Small intestine (tissue), 16 donors: ENCODE measurements at places on chromosomes 5 and 9.

- no peak for DNase-seq
Measured at GRCh38 chr9:93093877-93094657, 1.9 kb upstream of the CARD19 start.

DNA sequence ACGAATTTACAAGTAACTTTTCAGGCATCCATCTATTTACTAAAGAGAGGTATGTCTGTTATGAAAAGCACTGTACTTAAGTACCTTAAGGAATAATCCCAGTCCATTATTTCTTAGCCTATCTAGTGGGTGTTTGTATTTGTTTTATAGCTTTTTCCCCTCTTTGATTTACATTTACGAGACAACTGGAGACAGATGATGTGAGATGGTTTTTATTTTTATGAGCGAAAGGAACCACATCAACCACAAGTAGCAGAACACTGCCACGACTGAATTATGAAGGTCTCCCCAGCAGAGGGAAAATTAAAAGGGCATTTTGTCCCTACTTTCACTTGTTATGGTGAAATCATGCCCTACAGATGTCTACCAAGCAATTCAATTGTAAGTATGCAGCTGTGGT is 357.8 kb downstream of the NFIB start:
- DNase-seq, result no peak

- peak; percentile 64 for DNase-seq
Measured at GRCh38 chr5:76402251-76402885, 717 bp upstream of the IQGAP2 start.

- DNase-seq, result peak; percentile 52
Measured at GRCh38 chr5:673831-674629, 19.1 kb downstream of the TPPP start.

GRCh38 chr9:91817106-91817492 is 132.9 kb downstream of the ROR2 start:
- DNase-seq, result no peak

DNA sequence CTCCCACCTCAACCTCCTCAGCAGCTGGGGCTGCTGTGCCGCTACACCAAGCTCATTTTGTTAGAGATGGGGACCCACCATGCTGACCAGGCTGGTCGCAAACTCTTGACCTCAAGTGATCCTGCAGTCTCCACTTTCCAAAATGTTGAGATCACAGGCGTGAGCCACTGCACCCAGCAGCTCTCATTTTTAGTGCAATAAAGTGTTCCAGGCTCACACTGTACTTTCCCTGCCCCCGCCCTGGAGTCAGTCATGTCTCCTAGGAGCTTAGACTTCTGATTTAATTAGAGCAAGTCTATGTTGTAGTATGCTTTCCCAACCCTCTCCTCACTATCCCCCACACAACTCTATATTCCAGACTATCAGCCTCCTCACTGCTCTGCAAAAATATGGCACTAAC is 238.0 kb upstream of the ACTBL2 start:
- no peak for DNase-seq

DNA sequence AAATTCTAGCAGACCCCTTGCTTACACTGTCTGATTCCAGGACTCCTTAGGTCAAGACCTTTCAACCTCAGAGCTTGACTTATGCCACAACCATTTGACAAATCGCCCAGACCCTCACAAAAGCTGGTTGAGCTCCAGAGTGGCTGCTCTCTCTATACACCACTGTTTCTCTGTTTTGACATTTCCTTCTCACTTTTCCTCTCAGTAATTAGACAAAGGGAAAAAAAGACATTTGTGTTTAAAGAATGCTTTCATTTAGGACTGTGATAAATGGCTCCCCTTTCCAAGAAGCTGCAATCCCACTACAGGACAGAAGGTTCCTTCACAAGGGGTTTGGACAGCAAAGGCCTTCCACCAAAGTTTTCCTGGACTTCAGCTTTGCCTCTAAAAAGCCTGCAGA is 601.3 kb downstream of the NR2F1-AS1 start:
- DNase-seq, result no peak

DNA sequence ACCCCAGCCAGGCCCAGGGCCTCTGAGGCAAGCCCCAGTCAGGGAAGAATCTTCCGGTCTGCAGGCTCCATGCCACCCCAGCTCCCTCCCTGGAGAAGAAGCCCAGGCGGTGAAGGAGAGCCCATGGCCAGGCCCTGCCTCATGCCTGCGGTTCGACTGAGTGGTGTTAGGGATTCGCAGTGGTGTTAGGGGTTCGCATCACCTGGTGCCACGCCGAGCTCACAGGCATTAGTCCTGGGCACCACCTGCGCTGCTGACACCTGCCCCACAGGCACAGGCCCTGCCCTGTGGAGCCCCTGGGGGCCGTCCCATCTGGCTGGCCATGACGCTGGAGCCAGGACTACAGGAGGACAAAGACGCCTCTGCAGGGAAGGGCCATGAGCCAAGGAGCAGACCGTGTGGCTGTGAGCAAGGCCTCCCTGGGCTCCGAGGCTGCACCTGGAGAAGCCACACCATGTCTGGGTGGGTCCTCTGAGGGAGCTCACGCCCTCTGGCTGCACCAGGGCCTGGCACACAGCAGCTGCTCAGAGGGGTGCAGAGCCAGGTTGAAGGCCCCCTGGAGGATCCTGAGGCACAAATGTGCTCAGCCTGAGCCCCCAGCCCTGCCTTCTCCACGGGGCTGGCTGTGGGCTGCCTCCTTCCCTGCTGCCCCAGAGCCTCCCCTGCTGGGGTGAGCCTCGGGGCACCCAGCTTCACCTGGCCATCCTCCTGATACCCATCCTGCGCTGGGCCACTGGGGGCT is 27.6 kb upstream of the RNF130 start:
- DNase-seq, result no peak

- DNase-seq, result no peak
Measured at GRCh38 chr9:6590334-6590733, 55.2 kb downstream of the GLDC start.

GRCh38 chr9:130847306-130848217 is 12.5 kb downstream of the ABL1 start:
- peak; percentile 16 for DNase-seq

- DNase-seq, result no peak
Measured at GRCh38 chr5:110638970-110639902, 87.2 kb downstream of the TMEM232 start.

GRCh38 chr5:96968074-96968473 is 32.2 kb downstream of the LNPEP start:
- no peak for DNase-seq

DNA sequence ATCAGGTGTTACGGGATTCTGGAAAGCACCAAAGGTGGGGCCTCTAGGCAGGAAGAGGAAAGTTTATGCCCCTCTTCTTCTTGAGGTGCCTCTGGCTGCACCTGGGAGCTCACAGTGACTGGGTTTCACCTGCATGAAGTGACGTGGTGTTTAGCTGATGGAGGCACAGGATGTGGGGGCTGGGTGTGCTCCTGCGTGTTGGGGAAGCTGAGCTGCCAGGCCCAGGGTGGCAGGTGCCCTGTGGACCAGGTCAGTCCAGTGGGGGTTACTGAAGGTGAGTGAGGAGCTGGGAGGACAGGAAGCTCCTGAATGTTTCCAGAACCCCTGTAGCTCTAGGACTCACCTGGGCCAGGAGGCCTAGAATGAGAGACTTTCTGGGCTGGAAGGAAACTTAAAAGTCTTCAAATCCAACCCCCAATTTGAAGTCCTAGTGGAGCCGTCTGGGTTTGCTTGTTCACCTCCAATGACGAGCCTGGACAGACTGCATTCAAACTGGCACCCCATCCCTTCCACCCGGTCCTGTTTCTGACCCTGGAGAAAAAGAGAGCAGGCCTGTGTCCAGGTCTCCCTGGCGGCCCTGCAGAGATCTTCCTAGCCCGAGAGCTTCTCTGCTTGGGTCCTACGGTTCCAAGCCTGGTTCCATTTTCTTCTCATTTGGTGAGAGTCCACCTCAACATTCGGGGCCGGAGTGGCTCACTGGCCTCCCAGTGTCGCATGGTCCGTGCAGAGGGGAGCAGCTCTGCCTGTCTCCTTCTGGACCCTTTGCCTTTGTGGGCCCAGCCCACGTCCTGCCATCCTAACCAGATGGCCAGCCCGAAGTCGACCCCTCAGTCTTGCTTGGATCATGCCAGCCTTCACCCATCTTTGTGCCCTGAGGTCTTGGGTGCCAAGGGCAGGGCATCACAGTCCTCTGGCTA is 22.3 kb downstream of the TRAF1 start:
- DNase-seq, result no peak
